ENCODE measurements at places on chromosomes 1 and 21.

- no peak for DNase-seq
Measured at GRCh38 chr1:226545836-226546596, 2.5 kb upstream of the STUM start.

DNA sequence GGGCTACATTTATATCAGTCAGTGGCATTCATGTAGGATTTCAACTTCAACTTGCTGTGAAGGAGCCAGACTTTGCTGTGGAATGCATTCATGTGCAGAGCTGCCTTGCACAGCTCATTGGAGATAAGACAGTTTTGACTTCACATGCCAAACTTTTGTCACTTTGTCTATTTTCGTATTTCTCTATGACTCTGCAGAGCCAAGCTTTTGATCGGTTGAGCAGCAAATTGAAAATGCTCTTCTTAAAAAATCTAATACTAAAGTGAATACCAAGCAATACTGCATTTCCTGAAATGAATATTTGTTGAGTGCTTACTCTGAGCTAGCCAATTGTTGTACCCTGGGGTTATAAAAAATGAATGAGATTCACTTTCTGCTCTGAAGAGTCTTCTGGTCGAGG, 388.7 kb downstream of the ST6GALNAC3 start:
- DNase-seq = no peak

- DNase-seq = peak; percentile 13
Measured at GRCh38 chr1:80961464-80962190, 839.1 kb upstream of the ADGRL2 start.

GRCh38 chr1:98926597-98926996, 78.1 kb downstream of the PLPPR5 start:
- DNase-seq = no peak

GRCh38 chr1:230282157-230282556, 144.0 kb downstream of the PGBD5 start:
- peak; percentile 72 for DNase-seq

GRCh38 chr21:27536319-27536718, 569.4 kb upstream of the ADAMTS5 start:
- no peak for DNase-seq

GRCh38 chr21:16037421-16037955, 307.7 kb downstream of the USP25 start:
- DNase-seq = no peak

DNA sequence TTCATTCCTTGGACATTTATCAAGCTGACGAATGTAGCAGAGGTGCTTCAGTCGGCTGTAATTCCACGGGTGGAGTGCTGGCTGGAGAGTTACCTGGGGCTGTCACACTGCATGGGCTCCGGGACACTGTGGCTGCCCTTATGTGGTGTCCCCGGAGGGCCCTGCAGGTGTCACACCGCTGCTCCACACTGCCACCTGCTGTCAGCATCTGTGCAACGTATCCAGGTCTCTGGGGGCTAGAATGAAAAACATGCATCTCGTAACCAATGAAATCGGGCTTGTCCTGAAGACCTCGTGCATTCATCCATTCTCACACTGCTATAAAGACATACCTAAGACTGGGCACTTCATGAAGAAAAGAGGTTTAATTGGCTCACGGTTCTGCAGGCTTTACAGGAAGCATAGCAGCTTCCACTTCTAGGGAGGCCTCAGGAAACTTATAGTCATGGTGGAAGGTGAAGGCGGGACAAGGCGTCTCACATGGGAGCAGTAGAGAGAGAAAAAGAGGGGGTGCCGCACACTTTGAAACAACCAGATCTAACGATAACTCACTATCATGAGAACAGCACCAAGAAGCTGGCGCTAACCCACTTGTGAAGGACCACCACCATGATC, 46.7 kb upstream of the PCBP3 start:
- DNase-seq = no peak

DNA sequence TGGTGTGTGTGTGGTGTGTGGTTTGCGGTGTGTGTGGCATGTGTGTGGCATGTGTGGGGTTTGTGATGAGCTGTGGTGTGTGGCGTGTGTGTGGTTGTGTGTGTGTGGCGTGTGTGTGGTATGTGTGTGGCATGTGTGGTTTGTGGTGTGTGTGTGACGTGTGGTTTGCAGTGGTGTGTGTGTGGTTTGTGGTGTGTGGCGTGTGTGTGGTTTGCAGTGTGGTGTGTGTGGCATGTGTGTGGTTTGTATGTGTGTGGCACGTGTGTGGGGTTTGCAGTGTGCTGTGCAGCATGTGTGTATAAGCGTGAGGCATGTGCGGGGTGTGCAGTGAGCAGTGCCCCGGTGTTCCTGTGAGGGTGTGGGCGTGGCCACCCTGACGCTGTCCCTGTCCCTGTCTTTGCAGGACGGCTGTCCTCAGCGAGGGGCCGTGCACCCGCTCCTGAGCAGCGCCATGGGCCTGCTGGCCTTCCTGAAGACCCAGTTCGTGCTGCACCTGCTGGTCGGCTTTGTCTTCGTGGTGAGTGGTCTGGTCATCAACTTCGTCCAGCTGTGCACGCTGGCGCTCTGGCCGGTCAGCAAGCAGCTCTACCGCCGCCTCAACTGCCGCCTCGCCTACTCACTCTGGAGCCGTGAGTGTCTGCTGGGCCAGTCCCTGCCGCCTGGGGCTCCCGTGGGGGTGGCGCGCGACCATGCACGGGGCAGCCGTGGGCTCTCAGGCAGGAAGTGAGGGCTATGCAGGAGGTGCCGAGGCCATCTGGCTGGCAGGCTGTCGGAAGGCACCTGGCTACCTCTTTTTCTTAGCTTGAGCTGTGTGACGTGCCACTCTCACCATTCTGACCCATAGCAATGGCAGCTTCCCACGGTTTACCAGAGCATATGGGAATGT, 52.6 kb upstream of the TRAPPC10 start:
- DNase-seq = no peak

DNA sequence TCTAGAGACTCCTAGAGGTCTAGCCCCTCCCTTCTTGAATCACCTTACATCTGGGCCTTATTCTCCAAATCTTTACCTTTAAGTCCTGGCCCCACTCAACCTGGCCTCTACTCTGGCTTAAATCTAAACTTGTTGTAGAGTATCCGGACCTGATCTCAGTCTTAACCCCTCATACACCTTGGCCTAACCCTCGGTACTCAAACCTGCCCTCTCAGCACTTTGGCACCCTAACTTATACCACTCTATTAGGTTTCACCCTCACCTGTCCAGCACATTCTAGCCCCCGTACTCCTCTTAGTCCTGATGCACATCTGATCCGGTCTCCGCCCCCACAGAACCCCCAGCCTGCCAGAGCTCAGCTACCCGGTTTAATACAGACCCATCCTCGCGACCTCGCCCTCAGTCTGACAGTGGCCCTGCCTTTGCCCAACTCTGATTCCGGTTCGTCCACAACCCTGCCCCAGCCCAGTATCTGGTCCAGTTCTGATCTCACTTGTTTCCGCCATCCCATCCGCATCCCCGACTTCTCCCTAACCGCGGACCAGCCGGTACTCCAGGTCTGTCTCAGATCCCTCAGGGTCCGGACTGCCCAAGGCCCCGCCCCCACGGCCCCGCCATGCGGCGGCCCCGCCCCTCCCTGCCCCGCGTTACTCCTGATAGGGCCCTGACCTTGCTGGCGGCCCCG, 1.5 kb downstream of the TRIM62 start:
- no peak for DNase-seq

DNA sequence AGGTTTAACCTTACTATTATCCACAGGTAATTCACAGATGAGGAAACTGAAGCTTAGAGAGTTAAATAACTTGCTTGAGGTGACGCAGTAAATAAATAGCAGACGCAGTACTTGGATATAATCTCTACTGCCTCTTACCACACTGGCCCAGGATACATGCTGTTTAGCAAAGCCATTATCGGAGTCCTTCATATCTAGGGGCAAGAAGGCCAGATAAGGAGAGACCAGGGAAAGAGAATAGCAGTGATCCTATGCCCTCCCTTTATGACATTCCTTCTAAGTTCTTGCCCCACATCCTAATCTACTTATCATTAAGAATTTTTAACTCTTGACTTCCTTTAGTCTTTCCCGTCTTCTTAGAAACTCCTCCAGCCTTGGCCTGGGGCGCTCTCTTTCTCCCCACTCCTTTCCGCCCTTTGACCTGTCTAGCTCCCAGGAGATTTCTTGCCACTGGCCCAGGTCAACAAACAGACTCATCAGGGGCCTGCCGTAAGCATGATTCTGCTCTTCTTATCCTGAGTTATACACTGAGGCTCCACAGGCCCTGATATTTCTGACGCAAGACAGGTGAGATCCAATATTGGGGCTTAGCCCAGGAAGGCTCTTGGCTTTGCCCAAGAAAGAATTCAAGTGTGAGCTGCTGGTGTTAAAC, 11.4 kb upstream of the SLAMF1 start:
- DNase-seq = no peak

GRCh38 chr1:240836271-240836670, 224.3 kb upstream of the GREM2 start:
- DNase-seq = no peak

GRCh38 chr1:164787834-164788231, 228.8 kb downstream of the PBX1 start:
- DNase-seq = no peak

DNA sequence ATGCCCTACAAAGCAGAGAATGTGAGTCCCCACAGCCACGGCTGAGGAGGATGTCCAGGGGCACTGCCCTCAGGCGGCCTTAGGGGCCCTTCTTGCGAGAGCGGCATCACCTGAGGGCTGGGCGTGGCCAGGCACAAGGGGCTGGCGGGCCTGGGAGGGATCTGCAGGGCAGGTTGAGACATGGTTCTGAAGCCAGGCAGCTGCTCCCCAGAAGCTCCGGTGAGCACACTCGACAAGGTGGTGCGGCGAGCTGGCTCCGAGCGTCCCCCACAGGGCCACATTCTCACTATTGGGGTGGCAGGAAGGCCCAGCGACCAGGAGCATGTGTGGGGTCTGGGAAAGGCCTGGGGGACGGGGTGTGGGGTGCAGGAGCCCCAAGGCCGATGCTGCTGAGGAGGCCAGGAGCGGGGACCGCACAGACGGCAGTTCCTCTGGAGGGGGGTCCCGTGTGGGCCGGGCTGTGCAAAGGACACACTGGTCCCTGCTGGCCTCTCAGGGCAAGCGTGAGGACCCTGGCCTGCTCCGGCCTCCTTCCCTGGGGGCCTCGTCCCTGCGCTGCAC, 47.2 kb downstream of the MORN1 start:
- DNase-seq = no peak

GRCh38 chr1:15902882-15903281, 55.4 kb downstream of the SPEN start:
- no peak for DNase-seq

DNA sequence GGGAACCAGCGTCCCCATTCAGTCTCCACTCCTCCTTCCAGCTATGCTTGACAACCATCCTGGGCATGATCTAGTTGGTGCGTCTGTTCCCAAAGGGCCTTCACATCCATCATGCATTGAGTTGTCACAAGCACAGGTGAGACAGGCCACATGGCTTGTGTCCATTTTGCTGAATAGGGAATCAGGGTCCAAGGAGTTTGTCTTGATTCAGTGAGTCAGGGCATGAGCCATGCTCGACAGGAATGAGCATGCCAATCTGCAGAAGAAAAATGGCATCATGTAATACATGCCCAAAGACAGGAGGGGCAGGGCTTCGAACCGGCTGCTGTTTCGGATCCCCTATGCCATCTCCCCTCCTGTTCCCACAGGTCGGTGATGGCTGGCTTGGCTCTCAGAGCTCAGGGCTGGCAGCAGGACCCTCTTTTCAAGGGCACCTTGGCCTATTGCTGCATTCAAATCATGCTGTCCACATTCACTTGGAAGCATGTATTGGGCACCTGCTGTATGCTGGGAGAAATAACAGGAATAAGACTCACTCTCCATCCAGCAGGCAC, 44.5 kb downstream of the PKP1 start:
- DNase-seq = no peak

- DNase-seq = no peak
Measured at GRCh38 chr1:180177931-180178330, 23.3 kb downstream of the QSOX1 start.

Data from NCI-H2029 treated with DMSO at 0.1 percent for 48 hours (cell line).